ENCODE measurements at places on chromosomes 6 and 20.

GRCh38 chr6:128899341-128900050, 16.6 kb downstream of the LAMA2 start:
- DNase-seq, result no peak

- no peak for DNase-seq
These were observed 57.7 kb downstream of the DHX35 start for GRCh38 chr20:39019805-39020325.

DNA sequence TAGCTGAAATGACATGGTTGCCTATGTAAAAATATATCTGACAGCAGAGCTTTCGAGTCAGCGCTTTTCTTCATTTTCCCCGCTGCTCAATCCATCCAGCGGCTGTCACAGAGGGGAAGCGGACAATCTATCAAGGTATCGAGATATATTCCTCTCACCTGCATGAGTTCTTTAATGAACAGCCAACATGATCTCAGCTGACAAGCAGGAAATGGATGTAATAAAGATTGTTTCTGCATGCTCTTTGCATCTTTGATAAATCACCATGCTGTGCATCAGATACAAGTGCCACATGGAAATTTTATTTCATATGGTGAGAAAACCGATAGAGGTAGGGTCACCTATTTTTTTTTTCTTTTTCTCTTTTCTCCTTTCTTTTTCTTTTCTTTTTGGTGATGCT, 602.3 kb upstream of the MMS22L start:
- no peak for DNase-seq

DNA sequence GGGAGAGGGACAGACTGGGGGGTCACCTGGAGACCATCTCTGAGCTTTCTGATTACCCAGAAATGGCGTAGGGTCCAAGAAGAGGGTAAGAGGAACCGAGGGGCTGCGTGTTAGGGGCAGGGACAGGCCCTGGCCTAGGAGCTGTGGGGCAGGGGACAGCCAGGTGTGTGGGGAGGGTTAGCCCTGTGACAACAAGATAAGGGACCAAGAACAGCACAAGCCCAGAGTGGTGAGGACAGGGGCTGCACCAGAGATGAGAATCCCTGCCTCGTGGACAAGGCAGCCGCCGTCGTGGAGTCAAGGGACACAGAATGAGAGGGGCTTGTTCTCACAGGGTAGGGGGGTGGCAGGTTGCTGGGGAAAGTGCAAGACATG, 449 bp upstream of the AVP start:
- DNase-seq, result no peak
